ENCODE measurements at places on chromosomes 11 and 22. TPM values are rescaled to one million over a fixed set of nuclear protein-coding genes. Genes with fewer than 3 reads are reported as not detected.

DNA sequence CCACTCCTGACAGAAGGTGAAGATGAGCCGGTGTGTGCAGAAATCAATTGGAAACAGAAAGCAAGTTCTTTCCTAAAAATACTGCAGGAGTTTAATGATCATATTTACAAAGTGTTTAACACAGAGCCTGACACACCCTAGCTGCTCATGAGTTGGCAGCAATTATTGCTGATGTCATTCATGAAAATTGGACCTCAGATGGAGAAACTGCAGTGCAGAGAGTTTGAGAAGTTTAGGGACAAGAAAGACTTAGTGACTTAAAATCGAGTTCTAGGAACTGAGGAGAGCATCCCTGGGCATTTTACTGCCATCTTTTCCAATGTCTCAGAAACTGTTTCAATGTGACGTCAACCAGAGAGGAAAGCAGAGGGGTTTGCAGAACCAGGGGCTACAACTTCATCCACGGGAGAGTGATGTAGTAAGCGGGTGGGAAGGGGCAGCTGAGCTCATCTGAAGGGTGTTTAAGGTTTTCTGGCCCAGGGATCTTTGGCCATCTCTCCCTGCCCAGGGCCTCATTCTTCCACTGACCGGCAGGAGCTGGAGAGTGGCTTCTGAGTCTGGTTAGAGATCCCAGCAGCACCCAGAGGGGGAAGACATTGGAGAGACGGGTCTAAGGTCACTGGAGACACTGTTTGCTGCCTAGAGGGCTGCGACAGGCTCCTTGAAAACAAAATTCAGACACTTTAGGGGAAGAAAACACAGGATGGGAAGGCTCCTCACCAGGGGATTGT lies 21.1 kb upstream of the IGLL5 start:
- no peak for DNase-seq

DNA sequence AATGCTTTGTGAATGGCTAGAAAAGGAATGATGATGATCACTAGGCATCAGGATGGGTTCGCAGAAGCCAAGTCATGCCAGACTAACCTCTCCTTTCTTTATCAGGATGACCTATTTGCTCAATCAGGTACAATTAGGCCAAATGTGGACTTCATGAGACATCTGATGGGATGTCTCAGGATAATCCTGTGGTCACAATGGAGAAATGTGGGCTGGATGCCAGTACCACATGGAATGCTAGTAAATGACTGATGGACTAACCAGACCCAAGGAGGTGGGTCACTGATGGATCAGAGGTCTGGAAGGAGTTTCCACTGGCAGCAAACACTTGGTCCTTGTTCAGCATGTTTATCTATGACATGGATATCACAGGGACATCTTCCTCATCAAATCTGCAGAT lies 94.8 kb upstream of the PHOX2A start:
- peak; percentile 54 for DNase-seq

The SLC22A6 gene
- total RNA-seq: not detected

The CARD16 gene
- 22.5 TPM for total RNA-seq

GRCh38 chr11:113519989-113520613 lies 44.9 kb upstream of the DRD2 start:
- peak; percentile 78 for DNase-seq

The SEZ6L gene
- total RNA-seq: not detected

DNA sequence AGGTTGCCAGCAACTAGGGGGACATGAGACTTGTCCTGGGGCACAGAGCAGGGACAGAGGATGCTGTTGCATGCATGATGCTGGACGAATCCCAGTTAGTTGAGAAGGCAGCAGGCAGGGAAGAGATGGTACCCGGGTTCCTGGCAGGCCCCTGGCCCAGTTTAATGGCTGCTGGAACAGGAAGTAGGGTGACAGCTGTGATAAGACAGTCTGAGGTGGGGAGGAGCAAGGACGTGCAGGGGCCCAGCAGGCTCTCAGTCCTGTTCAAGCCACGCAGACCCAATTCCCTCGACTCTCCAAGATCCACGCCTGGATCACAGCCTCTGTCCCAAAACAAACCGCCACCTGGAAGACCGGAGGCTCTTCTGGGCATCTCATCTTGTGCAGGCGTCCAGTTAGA lies 32.0 kb downstream of the LRRC10B start:
- no peak for DNase-seq

GRCh38 chr11:2369320-2369719 lies 7.8 kb upstream of the CD81 start:
- DNase-seq: no peak

DNA sequence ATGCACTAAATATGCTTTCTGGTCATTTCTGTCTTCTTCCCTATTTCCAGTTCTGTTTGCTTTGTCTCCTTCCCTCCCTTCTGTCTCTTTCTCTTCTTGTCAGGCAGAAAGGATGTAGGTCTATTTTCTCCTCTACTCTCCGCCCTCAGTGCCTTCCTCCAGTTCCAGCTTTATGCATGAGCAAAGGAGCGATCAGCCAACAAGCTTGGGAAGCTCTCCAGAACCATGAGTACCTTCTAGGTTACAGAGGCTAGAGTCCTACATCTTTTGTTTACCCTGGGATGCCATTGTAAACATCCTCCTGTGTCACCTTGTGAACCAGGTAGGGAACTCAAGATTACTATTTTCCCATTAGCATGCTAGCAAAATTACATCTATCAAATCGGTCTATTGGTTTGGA lies 7.9 kb upstream of the SPON1 start:
- DNase-seq: no peak

The TUB gene
- 0.10 TPM for total RNA-seq

The RAG2 gene
- not detected for total RNA-seq

- DNase-seq: no peak
Measured at GRCh38 chr11:63991558-63991957, 5.3 kb downstream of the OTUB1 start.

GRCh38 chr11:34667810-34668582 lies 47.1 kb downstream of the EHF start:
- DNase-seq: no peak

- no peak for DNase-seq
Measured at GRCh38 chr22:27179161-27179560, 521.8 kb downstream of the MIAT start.

- DNase-seq: no peak
Measured at GRCh38 chr11:105000797-105001196, 22.2 kb downstream of the CASP5 start.

DNA sequence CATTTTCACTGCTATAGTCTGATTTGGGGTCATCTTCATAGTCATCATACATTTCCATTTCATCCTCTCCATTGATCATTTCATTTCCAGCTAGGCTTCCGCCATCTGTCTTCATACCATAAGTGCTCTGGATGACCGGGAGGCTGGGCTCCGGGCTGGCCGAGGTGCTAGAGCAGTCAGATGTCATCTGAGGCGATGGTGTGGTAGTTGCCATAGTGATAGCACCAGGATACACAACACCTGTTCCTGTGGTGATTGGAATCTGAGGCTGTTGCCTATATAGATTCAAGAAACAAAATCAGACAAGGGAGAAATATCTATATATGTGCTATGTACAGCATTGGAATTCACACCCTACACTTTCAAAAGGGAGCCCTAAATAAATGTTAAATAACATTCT lies 383.5 kb downstream of the SOX6 start:
- DNase-seq: no peak

DNA sequence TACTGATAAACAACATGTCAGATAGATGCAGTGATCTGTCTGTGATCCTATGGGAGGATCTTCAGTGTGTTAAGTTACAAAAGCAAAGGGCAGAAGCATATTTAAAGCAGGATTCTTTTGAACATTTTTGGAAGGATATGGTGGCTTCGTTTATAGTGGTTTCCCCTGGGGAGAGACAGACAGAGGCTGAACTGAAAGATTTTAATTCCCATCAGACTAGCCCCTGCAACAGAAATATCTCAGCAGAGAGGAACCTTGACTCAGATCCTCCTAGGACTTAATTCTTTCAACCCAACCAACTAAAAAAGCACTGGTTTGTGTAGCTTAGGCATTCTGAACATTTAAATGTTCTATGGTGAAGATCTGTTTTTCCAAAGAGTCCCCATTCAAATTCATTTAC lies 5.7 kb downstream of the CLTCL1 start:
- DNase-seq: no peak

GRCh38 chr22:27146866-27147633 lies 489.7 kb downstream of the MIAT start:
- DNase-seq: peak; percentile 88

GRCh38 chr11:62062223-62062861 lies 61.5 kb upstream of the INCENP start:
- no peak for DNase-seq

The FAM118A gene
- 11.7 TPM for total RNA-seq

DNA sequence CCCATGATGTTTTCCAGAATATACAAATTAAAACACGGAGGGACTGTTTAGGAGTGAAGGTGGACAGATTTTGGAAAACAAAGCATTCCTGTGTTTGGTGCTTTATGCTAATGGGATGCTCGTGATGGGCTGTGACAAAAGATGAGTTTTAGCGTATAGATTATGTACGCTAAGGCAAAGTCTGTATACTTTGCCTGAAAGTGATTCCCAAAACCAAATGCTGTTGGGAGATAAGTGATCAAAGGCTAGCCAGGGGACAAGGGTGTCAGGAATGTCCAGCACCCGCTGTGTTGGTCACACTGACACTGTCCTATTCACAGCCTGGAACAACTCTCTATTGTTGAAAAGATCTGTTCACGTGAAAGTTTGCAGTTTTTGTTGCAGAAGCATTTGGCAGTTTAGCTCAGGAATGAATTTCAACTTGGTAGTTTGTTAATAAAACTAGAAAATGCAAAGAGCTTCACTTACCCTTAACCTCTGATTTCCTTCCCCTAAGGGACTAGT lies 1.5 kb downstream of the JAM3 start:
- no peak for DNase-seq

GRCh38 chr11:19433367-19433766 lies 192.6 kb upstream of the E2F8 start:
- no peak for DNase-seq

GRCh38 chr11:105884436-105884835 lies 137.6 kb downstream of the MSANTD4 start:
- no peak for DNase-seq

The IGLL1 gene
- not detected for total RNA-seq

The C11orf16 gene
- total RNA-seq: not detected

- DNase-seq: peak; percentile 75
Measured at GRCh38 chr22:30425616-30426387, at the start of gene MTFP1. TSS of gene MTFP1 (plus strand) at chr22:30425768. CDS start at chr22:30425880, 112 bp downstream.

The HTR3A gene
- total RNA-seq: not detected

GRCh38 chr22:21726650-21727049 lies 8.9 kb downstream of the YPEL1 start:
- peak; percentile 14 for DNase-seq

The NDUFC2 gene
- total RNA-seq: 320 TPM

- DNase-seq: no peak
Measured at GRCh38 chr11:132101881-132102280, 731.5 kb downstream of the NTM start.

The CATSPERZ gene
- total RNA-seq: 1.7 TPM

DNA sequence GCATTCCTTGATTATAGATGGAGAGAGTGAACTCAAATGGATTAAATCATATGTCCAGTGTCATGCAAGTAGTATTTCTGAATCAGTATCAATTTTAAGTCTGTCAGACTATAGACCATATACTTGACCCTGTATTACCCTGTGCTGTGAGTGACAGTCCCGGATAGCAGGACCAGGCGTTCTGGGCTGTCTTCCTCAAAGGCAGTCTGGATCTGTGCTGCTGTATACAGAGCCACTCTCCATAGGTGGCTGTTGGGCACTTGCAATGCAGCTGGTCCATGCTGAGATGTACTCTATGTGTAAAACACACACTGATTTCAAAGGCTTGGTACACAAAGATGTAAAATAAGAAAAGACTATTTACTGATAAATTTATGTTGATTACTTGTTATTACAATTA lies 294.3 kb downstream of the OPCML start:
- no peak for DNase-seq

The UCP3 gene
- total RNA-seq: 0.60 TPM

DNA sequence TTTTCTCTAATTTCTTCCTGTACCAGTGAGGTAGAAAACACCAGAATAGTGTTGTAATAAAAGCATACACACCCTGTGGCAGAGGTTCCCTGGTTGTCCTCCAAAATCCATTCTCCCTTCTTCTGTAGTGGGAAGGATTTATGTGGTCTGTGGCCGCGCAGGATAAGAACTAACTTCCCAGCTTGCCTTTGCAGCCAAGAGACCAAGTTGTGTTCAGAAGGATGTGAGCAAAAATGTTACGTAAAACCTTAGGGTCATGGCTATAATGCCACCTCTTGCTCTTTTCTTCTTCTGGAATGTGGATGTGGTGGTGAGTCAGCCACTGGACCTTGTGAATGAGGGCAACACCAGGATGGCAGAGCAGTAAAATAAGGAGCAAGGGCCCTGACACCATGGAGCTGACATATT lies 28.4 kb downstream of the CCDC90B start:
- peak; percentile 96 for DNase-seq

The KRTAP5-2 gene
- total RNA-seq: not detected

The CASP5 gene
- not detected for total RNA-seq

The GPHA2 gene
- not detected for total RNA-seq

The ACR gene
- total RNA-seq: not detected

- peak; percentile 10 for DNase-seq
Measured at GRCh38 chr11:131217313-131218310, 152.8 kb upstream of the NTM start.

The ZNF408 gene
- total RNA-seq: 4.7 TPM

- DNase-seq: no peak
Measured at GRCh38 chr11:117855912-117856651, 20.4 kb downstream of the FXYD6 start.

GRCh38 chr11:16817351-16817750 lies 78.9 kb downstream of the C11orf58 start:
- no peak for DNase-seq

- no peak for DNase-seq
Measured at GRCh38 chr11:68379206-68379605, 66.8 kb downstream of the LRP5 start.

DNA sequence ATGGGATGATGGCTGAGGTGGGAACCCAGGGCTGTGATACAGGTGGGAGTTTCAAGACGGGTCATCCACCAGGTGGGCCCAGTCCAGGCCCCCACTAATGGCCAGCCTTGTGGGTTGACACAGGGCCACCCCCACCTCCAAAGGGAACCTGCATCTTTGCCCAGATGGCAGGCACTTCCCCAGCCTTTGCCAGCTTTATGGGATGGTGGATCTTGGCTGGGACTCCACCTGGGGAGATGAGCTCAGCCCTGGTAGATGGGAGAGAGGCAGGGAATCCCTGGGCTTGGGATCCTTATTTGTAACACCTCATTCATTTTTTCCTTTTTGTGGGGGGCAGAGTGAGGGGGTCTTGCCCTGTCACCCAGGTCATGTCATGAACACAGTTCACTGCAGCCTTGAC lies 33.4 kb downstream of the CD82 start:
- no peak for DNase-seq

The PHETA2 gene
- total RNA-seq: 5.2 TPM

GRCh38 chr11:10606536-10607208 lies 38.2 kb upstream of the LYVE1 start:
- peak; percentile 38 for DNase-seq

GRCh38 chr11:45859661-45860140 lies 12.4 kb downstream of the CRY2 start:
- no peak for DNase-seq

The LRRC56 gene
- 0.29 TPM for total RNA-seq

The NRIP3 gene
- 31.8 TPM for total RNA-seq

GRCh38 chr11:11971906-11972547 lies 36.4 kb downstream of the DKK3 start:
- DNase-seq: no peak

The ZNRD2 gene
- 98.0 TPM for total RNA-seq

The KLHL35 gene
- total RNA-seq: 1.8 TPM

GRCh38 chr22:40009951-40010671 lies 15.4 kb downstream of the FAM83F start:
- DNase-seq: no peak
